ENCODE measurements at places on chromosomes 12 and 14. TPM values are rescaled to one million over a fixed set of nuclear protein-coding genes. Genes with fewer than 3 reads are reported as not detected.

The LRRC43 gene
- total RNA-seq, result 6.5 TPM

The ESRRB gene
- 0.92 TPM for total RNA-seq

The ZBTB25 gene
- 19.1 TPM for total RNA-seq

The RNU7-1 gene
- not detected for total RNA-seq

The NUAK1 gene
- 26.8 TPM for total RNA-seq

The DNAJC22 gene
- 0.92 TPM for total RNA-seq

The SERPINA10 gene
- total RNA-seq, result not detected

The BCAT1 gene
- total RNA-seq, result 76.1 TPM

The HNF1A gene
- not detected for total RNA-seq

The PEX5 gene
- total RNA-seq, result 58.1 TPM

The ULK1 gene
- total RNA-seq, result 10.4 TPM

The SERPINA6 gene
- total RNA-seq, result not detected

The TMEM260 gene
- 25.6 TPM for total RNA-seq

The PPP1R1A gene
- 31.8 TPM for total RNA-seq

The SMIM41 gene
- total RNA-seq, result not detected

The KRT7 gene
- not detected for total RNA-seq

The GSC gene
- total RNA-seq, result 0.46 TPM

The GDF11 gene
- total RNA-seq, result 12.7 TPM

The LGR5 gene
- 1.6 TPM for total RNA-seq

The DAZAP2 gene
- 63.0 TPM for total RNA-seq

The RD3L gene
- 1.2 TPM for total RNA-seq

The PTPRQ gene
- total RNA-seq, result 2.5 TPM

The FAM234B gene
- total RNA-seq, result 62.3 TPM

The FAM181A gene
- total RNA-seq, result 6.7 TPM

The PTPRO gene
- 126 TPM for total RNA-seq

The SPIC gene
- total RNA-seq, result not detected

The CD69 gene
- 1.2 TPM for total RNA-seq

The CPM gene
- 2.5 TPM for total RNA-seq

The CCDC196 gene
- total RNA-seq, result not detected

The AMDHD1 gene
- 1.6 TPM for total RNA-seq

The PSMB11 gene
- not detected for total RNA-seq

The POU6F1 gene
- 12.0 TPM for total RNA-seq

The KSR2 gene
- 7.2 TPM for total RNA-seq

The ADAMTS20 gene
- total RNA-seq, result 0.46 TPM

The A2M gene
- 87.9 TPM for total RNA-seq

The RFLNA gene
- 8.8 TPM for total RNA-seq

The DAO gene
- not detected for total RNA-seq

The BHLHE41 gene
- 5.5 TPM for total RNA-seq

The ANO2 gene
- total RNA-seq, result 24.9 TPM

The AKAP3 gene
- 3.7 TPM for total RNA-seq

The ACOT4 gene
- 1.8 TPM for total RNA-seq

The OASL gene
- 0.46 TPM for total RNA-seq

The TAPBPL gene
- total RNA-seq, result 2.8 TPM

The PRH2 gene
- 0.92 TPM for total RNA-seq

The RAPGEF3 gene
- 16.6 TPM for total RNA-seq

The MAP3K9 gene
- 31.6 TPM for total RNA-seq

The PTPRR gene
- total RNA-seq, result 22.1 TPM

The SRRM4 gene
- 11.5 TPM for total RNA-seq

The FGF23 gene
- not detected for total RNA-seq

The KLC1 gene
- total RNA-seq, result 465 TPM

The ACYP1 gene
- 49.4 TPM for total RNA-seq

The SAMD15 gene
- 20.8 TPM for total RNA-seq

The TTC7B gene
- 17.1 TPM for total RNA-seq

The TPH2 gene
- 2.1 TPM for total RNA-seq
